DMS 273 treated with DMSO at 0.1 percent for 48 hours (cell line): ENCODE measurements at places on chromosomes 2 and 18.

GRCh38 chr2:48227617-48228344 is 302.2 kb upstream of the STON1 start:
- DNase-seq: no peak

DNA sequence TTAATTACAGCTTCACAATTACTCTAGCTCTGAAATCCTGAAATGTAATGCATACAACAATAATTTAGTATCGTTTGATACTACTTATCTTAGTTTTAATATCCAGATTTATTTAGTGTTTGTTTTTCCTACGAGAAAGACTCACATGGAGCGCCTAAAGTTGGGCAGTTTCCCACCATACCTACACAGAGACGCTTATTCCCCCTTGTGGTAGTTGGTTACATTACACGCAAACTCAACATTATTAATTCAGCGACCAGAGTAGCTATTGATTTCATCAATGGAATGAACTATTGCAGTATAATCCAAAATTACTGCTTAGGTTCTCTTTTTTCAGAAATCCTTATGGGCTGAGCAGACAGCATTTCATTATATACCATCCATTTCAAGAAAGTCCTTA is 164.0 kb upstream of the REG3G start:
- DNase-seq: no peak

- no peak for DNase-seq
These were observed 13.9 kb upstream of the VRK2 start for GRCh38 chr2:58032764-58033080.

DNA sequence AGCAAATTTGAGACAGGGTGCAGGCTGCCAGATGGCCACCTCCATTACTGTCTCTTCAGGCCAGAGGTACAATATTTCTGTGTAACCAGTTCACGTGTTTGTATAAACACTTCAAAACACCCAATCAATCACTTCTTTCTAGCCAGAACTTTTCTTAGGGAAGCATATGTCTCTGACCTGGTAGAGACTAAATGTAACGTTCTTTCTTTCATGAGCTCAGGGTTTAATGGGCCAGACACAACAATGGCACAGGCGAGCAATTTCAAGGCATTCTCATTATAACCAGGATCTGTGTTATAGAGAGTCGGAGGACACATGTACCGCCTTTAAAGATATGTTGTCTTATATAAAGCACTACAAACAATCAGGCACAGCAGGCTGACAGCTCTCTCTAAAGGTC is 1846.4 kb upstream of the PIK3C3 start:
- DNase-seq: no peak

- no peak for DNase-seq
These were observed 4.2 kb upstream of the UPP2 start for GRCh38 chr2:158097481-158097880.

GRCh38 chr2:37656512-37657423 is 14.7 kb downstream of the CDC42EP3 start:
- DNase-seq: no peak

- no peak for DNase-seq
These were observed 201.5 kb upstream of the SLC35G4 start for GRCh38 chr18:11407940-11408339.

GRCh38 chr18:47381975-47382570 is 130.6 kb upstream of the SKOR2 start:
- DNase-seq: no peak

GRCh38 chr2:198774576-198774975 is 683.2 kb downstream of the SATB2 start:
- DNase-seq: no peak

DNA sequence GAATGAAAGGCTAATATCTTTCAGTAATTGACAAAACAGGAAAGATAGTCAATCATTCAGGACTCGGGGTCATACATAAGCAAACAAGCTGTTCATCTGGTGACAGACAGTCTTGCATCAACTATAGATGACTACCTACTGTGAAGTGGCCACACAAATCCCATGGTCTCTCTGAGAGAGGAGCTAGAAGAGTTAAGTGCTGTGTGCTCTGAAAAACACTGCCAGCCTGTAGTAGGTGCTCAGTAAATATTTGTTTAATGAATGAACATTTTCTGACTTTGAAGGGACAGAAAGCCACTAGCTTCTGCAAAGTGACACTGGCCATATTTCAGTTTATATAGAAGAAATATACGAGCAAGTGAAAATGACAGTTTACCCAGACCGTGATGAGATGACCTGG is 184.0 kb upstream of the CHAC2 start:
- DNase-seq: no peak

DNA sequence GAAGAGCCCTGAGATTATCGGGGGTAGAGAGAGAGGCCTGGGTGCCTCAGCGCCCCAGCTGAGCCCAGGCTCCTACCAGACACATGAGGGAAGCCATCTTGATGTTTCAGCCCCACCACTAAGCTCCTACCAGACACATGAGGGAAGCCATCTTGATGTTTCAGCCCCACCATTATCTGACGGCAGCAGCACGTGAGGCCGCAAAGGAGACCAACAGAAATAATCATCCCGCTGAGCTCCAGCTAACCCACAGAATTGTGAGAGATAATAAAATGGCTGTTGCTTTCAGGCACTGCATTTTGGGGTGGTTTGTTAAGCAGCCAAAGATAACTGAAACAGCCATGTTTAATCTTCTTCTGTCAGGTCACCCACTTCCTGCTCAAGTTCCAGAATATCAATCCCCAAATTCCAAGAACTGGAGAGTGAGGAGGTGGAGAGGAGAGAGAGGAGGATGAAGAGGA is 29.3 kb upstream of the SOS1 start:
- DNase-seq: no peak
